ENCODE measurements at places on chromosomes 12 and 14.
A peak's percentile ranks its signal among the peaks of the same experiment; 100 is the strongest.

DNA sequence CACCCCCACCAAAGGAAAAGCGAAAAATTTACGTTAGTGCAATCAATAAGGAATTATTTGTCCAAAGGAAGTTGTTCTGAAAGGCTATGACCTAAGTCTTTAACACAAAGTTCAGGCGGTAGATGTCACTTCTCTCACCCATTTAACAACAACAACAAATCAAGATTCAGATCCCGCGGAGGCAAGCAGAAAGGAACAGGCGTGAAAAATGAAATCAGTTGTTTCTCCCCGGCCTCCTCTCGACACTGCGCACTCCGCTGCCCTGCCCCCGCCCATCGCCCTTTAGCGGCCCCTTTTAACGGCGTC lies 1.4 kb downstream of the DENND5B start:
- peak; percentile 62 for DNase-seq

- peak; percentile 13 for DNase-seq
These were observed at the start of gene HIP1R for GRCh38 chr12:122834921-122835749. HIP1R (plus strand) TSS chr12:122835457; CDS start chr12:122835551, 94 bp downstream.

GRCh38 chr12:67069451-67070306 lies 199.5 kb upstream of the CAND1 start:
- DNase-seq, result peak; percentile 1

- DNase-seq, result peak; percentile 85
These were observed 15.9 kb downstream of the KCTD10 start for GRCh38 chr12:109461049-109461845.

DNA sequence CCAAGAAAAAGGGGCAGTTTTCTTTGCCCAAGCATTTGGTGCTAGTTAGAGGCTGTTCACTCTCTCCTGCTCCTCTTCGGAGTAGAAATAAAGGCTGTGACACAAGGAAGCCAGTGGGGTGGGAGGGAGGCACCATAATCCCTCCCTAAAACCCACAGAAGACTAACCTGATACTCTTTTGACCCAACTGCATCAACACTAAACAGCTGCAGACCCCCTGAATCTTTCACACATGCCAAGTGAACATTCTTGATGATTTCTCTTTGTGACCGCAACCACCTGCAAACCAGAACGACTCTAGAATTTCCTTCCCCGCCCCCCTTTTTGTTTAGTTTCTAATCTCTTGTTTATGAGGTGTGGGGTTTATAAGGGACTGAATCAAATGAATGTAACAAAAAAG lies 175.8 kb upstream of the BCL2L14 start:
- DNase-seq, result no peak

- no peak for DNase-seq
These were observed 94.9 kb upstream of the TMPO start for GRCh38 chr12:98420461-98420860.

DNA sequence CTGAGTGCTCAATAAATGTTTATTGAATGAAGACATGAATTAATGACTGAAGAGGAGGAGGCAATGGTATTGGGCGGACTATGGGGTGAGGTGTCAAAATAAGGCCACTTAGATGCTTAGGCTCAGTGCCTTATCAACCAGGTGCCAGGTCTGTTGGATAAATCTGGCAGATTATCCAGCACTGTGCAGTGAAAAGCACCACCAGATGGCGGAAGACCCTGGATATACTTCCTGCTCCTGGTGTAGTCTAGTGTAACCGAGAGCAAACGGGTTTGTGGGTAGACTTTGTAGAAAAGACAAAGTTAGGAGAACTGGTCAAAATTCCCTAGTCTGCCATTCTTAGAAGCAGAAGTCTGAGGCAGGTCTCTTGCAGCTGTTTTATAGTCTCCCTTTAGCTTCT lies 306.3 kb downstream of the ATP23 start:
- no peak for DNase-seq

GRCh38 chr14:72451054-72451972 lies 442.6 kb downstream of the DPF3 start:
- DNase-seq, result peak; percentile 64

DNA sequence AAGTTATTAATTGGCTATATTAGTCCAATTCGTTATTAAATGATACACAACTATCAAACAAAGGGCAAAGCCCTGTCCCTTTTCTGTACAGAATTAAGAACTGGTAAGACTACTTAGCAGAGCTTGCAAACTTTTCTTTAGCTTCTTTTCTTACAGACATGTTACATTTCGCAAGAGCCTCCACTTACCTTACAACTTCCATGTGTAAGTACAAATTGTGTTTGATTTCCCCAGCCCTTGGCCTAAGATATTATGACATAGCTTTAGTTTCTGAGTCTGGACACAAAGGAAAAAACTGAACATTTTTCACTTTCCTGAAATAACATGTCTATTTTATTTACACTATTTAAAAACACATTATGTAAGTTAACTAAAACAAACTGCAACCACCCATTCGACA lies 1.7 kb downstream of the ATF7 start:
- peak; percentile 35 for DNase-seq

DNA sequence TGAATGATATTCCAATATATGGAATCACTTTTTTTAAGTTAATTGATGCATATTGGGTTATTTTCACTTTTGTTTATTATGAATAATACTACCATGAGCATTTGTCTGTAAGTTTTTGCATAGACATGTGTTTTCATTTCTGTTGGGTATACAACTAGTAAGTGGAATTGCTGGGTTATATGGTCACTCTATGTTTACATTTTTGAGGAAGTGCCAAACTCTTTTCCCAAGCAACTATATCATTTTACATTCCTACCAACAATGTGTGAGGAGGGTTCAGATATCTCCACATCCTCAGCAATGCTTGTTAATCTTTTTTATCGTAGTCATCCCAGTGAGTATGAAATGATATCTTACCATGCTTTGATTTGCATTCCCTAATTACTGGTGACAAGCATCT lies 64.0 kb downstream of the MON2 start:
- no peak for DNase-seq

- peak; percentile 45 for DNase-seq
These were observed 2.6 kb upstream of the TAMALIN start for GRCh38 chr12:52004042-52004648.

- no peak for DNase-seq
These were observed 9.4 kb upstream of the DCP1B start for GRCh38 chr12:2013527-2014223.

DNA sequence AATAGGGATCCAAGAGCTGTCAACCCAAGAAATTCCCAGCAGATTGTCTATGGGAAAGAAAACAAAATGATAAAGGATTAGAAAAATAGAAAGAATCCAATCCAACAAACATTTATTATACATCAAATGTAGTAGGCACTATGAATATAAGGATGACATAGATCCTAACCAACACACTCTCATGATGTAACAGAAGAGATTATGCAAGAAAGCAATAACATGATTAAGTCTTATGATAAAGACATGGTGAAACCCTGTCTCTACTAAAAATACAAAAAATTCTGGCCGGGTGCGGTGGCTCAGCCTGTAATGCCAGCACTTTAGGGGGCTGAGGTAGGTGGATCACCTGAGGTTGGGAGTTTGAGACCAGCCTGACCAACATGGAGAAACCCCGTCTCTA lies 2.7 kb downstream of the MED6 start:
- DNase-seq, result peak; percentile 68

GRCh38 chr14:104633276-104634137 lies 28.9 kb upstream of the TMEM179 start:
- DNase-seq, result no peak

GRCh38 chr14:104425763-104426646 lies 153.6 kb upstream of the C14orf180 start:
- no peak for DNase-seq

DNA sequence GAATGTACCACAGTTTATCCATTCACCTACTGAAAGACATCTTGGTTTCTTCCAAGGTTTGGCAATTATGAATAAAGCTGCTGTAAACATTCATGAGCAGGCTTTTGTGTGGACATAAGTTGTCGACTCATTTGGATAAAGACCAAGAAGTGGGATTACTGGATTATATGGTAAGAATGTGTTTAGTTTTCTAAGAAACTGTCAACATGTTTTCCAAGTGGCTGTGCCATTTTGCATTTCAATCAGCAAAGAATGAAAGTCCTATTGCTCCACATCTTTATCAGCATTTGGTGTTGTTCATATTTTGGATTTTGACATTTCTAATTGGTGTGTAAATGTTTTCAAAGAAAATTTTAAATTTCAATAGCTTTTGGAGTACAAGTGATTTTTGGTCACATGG lies 27.3 kb upstream of the KLRF1 start:
- no peak for DNase-seq

GRCh38 chr14:93163564-93163963 lies 21.1 kb downstream of the MOAP1 start:
- DNase-seq, result no peak

DNA sequence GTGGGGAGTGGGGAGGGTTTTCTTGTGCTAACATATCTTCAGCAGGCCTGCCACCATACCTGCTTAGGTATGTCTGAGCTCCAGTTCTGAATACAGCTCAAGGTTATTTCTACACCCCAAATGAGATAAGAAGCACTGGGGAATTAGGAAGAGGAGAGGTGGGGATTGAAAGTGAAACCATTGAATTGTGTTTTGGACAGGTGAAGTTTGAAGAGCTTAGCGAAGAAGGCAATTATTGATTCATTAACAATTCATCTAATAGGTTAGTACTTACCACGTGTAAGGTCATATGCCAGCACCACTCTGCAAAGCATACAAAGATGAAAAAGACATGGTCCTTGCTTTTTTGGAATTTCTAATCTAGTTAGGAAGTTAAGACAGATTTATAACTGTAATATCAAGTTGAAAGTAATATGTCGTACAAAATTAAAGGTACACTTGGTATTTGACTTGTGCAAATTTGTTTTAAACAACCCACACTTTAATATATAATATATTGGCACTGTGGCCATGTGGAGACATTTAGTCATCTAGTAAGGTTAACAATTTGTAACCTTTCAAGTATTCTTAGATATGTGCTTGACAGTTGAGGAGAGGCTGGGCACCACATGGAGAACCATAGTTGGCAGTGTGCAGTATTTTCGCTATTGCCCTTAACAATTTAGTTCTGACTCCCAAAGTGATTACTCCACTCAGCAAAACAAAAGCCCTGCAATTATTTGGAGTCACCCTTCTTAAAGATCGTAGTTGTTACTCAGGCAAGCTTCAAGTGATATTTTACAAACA lies 3.6 kb downstream of the SMCO3 start:
- no peak for DNase-seq

DNA sequence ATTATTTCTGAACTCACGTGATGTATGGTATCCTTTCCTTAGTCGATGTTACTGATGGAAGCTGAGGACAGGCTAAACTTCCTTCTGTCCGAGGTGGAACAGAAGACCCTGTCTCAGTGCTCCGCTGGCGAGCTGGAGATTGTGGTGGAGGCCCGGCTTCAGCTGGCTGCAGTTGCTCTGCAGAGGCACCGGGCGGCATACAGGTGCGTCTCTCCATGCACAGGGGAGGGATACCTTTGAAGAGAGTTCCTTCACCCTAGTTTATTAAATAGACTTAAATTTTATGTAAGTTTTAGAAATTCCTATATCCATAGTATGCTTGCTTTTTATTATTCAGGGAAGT lies 186.7 kb upstream of the NEDD1 start:
- DNase-seq, result no peak

DNA sequence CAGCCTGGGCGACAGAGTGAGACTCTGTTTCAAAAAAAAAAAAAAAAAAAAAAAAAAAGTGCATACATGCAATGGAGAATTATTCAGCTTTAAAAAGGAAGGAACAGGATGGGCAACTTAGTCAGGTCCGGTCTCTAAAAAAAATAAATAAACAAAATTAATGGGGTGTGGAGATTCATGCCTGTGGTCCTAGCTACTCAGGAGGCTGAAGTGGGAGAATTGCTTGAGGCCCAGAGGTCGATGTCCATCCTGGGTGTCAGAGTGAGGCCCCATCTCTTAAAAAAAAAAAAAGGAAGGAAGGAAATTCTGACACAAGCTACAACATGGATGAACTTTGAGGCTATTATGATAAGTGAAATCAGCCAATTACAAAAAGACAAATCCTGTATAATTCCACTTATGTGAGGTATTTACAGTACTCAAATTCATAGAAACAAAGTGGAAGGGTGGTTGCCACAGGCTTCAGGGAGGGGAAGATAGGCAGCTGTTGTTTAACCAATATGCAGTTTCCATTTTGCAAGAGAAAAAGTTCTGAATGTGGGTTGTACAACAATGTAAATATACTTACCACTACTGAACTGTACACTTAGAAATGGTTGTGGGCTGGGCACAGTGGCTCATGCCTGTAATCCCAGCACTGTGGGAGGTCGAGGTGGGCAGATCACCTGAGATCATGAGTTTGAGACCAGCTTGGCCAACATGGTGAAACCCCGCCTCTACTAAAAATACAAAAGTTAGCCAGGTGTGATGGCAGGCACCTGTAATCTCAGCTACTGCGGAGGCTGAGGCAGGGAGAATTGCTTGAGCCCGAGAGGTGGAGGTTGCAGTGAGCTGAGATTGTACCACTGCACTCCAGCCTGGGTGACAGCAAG lies 12.3 kb upstream of the APOF start:
- DNase-seq, result no peak

DNA sequence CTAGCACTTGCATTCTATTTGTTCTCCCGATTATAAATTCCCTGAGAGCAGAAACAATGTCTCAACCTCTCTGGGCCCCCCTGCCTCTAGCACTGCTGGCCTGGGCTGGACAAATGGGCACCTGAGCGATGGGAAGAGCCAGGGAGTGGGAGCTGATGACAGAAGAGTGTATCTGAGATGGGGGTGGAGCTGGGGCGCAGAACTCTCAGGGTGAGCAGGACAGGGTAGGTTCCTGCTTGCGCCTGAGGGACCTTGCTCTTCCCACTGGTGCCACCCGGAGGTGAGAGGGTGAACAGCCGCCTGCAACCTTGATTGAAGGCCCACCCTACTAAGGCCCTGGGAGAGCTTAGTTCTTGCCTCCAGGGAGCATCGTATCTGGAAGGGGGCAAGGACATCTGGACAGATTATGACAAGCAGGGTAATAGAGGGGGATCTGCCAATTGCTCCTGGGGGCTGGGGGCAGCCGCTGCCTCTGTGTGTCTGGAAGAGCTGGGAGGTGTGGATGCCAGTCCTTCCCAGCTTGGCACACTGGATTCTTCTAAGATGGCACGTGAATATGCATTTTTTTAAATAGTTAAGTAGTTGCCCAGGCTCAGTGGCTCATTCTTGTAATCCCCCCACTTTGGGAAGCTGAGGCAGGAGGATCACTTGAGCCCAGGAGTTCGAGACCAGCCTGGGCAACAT lies 43.0 kb upstream of the TSPAN9 start:
- peak; percentile 32 for DNase-seq

GRCh38 chr14:89589400-89590118 lies 172.5 kb upstream of the FOXN3 start:
- DNase-seq, result peak; percentile 82

- DNase-seq, result no peak
These were observed 72.8 kb downstream of the SCARB1 start for GRCh38 chr12:124790650-124791400.

DNA sequence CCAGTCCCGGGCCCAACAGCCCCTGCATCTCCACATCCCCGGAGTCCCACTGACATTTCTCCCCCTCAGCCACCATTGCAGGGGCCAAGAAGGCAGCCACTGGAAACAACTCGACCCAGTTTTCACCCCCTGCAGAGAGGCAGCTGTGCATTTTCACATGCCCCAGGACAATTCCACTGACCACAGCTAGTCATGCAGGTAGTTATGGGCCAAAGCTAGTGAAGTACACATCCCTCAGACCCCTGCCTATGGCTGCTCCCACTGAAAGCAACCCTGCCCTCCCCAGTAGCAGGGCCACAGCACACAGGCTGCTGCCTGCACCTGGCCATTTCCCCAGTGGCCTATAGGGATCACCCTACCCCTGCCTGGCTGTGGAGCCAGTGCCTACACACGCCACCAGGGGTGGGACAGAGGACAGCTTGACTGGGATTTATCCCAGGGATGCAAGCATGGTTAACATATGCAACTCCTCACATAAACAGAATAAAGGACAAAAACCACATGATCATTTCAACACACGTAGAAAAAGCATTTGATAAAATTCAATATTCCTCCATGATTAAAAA lies 154.0 kb downstream of the NDUFA12 start:
- no peak for DNase-seq

Data from inflammatory macrophage treated with lipopolysaccharide for 4 hours (primary cell).